ENCODE measurements at places on chromosomes 16 and 17.

DNA sequence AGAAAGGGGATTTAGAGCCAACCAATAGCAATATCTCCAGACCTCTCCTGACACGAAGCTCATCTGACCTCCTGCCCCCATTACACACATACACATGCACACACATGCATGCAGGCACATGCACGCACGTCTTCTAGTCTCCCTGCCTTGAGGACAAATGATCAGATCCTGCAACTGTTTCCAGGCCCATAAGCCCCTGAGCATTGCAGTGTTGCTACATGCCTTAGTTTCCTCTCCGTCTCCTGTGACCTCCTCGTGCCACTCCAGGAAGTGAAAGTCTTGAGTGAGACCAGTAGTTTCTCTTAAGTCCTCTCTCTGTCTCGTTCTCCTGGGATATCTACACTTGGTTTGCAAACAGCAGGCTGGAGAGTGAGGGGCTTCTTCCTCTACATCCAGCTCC is 8.2 kb downstream of the CIITA start:
- no peak for DNase-seq

- DNase-seq = no peak
These were observed 3.0 kb downstream of the KCNJ12 start for GRCh38 chr17:21379080-21379711.

- DNase-seq = no peak
These were observed 22.6 kb downstream of the RSL1D1 start for GRCh38 chr16:11828696-11829095.

DNA sequence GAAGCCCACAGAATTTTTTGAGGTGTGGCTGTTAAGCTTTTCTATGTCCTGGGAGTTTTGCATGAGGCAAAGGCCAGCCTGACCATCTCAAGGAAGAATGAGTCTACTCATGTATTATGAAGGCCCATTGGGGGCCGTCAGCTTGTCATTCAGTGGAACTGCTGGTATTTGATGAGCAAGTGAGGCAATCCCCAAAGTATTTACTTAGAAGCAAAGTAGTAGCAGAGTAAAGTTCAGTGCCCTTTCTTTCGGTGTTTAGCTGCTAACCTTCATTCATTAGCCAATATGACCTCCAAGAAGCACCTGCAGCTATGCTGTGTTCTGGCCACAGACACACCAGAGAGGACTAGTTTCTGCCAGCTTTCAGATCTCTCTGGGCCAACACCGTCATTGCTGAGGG is 80.2 kb downstream of the RPA1 start:
- DNase-seq = peak; percentile 62

- no peak for DNase-seq
These were observed 68.3 kb downstream of the GTF3C1 start for GRCh38 chr16:27481282-27481934.
